Hematopoietic multipotent progenitor cell treated with erythropoietin and hydrocortisone succinate and interleukin-3 and kit ligand, for 17 days (in vitro differentiated cells): ENCODE measurements at places on chromosomes 4 and X.

GRCh38 chr4:16733509-16733908 lies 164.9 kb downstream of the LDB2 start:
- no peak for DNase-seq

DNA sequence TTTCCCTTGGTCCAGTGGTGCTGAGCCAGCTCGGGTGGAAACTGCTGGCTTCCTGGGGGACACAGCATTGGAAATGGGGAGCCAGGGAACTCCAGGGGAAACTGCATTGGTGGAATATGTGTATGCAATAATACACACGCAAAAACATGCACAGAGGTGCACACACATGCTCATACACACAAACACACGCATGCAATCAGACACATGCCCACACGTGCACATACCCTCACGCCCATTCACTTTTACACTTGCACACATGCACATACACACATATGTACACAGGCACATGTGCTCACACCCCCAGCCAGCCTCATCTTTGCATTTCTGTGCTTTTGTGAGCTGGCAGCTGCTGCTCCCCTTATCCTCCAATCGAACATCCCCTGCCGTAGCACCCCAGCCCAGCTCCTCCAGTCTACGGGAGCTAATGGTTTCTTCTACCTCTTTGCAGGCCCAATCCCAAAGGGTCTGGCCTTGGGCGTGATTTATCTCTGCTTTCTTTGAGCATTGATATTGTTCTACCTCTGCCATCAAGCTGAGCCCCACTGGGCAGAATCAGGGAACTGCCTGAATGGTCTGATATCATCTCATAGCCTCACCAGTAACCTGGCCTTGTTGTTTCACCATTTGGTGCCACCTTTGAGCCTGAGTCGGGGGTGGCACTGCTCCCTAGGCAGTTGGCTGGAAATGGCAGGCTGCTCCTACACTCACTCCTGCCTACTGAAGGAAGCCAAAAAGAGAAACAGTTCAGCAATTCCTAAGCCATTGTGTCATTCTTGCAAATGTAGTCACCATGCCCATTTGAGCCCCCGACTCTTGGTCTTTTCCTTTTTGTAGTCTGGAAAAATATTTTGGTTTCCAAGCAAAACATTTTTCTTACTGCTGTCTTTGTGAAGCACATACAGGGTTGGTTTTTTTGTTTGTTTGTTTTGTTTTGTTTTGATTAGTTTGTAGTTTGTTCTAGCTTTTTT lies 104.4 kb upstream of the MAMLD1 start:
- DNase-seq, result no peak

GRCh38 chr4:6568689-6569332 lies 6.2 kb upstream of the MAN2B2 start:
- no peak for DNase-seq

- DNase-seq, result no peak
Measured at GRCh38 chr4:13590766-13591165, 36.8 kb downstream of the BOD1L1 start.

DNA sequence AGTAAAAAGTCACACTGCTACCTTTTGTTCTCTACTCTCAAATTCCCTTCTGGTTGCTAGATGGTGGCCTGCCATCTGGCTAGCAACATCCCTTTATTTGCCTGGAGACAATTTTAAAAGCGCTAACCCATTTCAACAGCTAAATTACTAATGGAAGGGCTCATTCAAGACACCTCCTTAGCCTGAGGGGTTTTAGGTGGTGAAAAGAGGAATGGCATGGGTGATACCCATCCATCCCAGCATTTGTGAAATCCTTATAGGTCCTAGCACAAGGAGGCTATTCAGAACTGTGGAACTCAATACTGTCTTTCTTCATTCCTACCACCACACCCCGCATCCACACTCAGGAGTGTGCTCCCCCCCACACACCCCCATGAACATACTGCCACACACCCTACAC lies 33.5 kb downstream of the ARHGEF9 start:
- DNase-seq, result no peak

GRCh38 chrX:110741213-110741796 lies 54.3 kb downstream of the CHRDL1 start:
- no peak for DNase-seq

DNA sequence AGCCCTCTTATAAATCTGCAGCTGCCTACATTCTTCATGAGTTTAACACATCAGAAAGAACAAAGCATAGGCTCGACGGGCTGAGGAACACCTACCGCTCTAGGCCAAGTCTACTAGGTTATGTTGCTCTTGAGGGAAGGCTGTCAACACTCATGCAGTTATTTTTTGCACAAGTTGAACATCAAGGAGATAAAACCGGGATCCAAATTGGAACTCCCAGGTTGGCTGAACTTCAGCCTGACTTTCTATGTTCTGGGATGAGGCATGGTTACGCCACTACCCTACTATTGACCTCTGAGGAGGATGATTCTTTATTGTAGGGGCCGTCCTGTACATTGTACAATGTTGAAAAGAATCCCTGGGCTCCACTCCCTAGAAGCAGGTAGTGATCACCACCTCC lies 37.3 kb upstream of the ARSH start:
- DNase-seq, result no peak

- DNase-seq, result no peak
Measured at GRCh38 chr4:105061731-105062130, 84.9 kb upstream of the TET2 start.

- DNase-seq, result no peak
Measured at GRCh38 chr4:185576962-185577950, 41.9 kb upstream of the PDLIM3 start.

- no peak for DNase-seq
Measured at GRCh38 chr4:26175006-26175786, 145.6 kb upstream of the RBPJ start.
